ENCODE measurements at places on chromosomes 5 and 9. TPM values are rescaled to one million over a fixed set of nuclear protein-coding genes. Genes with fewer than 3 reads are reported as not detected.

Gene RNF130
- total RNA-seq: 66.5 TPM

Gene EIF4EBP3
- total RNA-seq: 0.40 TPM

Gene CCNB1
- total RNA-seq: 38.2 TPM

Gene GOLPH3
- 54.8 TPM for total RNA-seq

Gene GPR150
- 0.50 TPM for total RNA-seq

Gene SLC35A4
- 10.0 TPM for total RNA-seq

Gene PHF24
- 36.0 TPM for total RNA-seq

Gene JADE2
- 9.1 TPM for total RNA-seq

Gene SETD9
- total RNA-seq: 13.4 TPM

All from spinal cord (tissue), 10 donors.